ENCODE measurements at places on chromosomes 6 and 20.

GRCh38 chr20:46967646-46968045, 73.0 kb downstream of the EYA2 start:
- no peak for DNase-seq

- no peak for DNase-seq
Observed at GRCh38 chr6:43636308-43636659, 644 bp downstream of the MAD2L1BP start.

DNA sequence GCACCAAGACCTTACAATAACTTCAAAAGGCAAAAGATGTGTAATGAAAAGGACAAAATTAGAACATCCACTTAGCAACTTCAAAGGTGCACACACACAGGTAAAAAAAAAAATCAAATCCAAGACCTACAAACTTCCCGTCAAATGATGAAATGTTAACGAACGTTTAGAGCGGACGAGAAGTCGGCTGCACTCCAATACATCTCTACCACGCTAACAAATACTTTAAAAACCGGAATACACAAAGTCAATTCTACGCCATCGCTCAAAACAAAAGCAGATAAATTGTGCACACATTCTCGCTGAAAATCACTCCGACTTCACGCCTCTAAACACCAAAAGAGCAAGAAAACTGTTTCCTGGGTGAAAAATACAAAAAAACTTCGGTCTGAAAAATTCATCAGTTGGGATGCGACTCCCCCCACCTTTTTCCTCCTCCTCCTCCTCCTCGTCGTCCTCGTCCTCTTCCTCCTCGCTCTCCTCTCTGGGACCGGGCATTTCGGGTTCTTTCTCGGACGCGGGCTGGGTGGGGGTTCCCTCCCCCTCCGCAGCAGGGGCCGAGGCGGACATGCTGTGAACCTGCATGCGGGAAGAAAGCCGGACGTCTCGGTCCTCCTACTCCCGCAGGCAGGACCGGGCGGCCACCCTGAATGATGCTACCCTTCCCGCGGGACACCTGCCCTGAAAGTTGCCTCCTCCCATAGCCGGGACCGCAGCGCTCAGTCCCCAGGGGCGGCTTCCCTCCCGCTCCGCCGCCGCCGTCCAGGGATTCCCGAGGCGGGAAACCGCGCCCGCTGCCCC, 712 bp downstream of the DEK start:
- no peak for DNase-seq

- no peak for DNase-seq
Observed at GRCh38 chr6:35497571-35498421, 917 bp upstream of the TEAD3 start.

DNA sequence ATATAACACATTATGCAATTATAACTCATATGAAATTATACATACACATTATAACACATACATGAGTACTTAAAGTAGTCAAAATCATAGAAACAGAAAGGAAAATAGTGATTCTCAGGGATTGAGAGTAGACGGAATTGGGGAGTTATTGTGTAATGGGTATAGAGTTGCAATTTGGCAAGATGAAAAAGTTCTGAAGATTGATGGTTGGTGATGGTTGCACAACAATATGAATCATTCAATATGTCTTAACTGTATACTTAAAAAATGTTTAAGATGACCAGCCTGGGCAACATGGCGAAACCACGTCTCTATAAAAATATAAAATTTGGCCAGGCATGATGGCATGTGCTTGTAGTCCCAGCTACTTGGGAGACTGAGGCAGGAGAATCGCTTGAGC, 372.7 kb downstream of the CDKAL1 start:
- no peak for DNase-seq

DNA sequence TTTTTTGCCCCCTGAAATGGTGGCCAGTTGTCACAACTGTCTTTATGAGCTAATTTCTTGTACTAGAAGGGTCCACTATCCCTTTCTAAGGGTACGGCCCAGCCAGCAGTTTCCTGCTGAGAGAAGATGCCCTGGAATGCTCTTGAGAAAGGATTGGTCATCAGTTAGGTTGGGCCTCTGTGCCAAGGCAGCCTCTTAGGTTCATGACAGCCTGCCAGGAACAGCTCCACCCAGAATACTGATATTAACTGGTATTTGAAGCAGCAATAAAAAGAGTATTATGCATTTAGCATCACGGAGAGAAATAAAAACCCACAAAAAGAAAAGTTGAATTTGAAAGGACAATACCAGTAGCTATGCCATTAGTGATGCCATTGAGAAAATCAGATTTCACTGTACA, 9.0 kb upstream of the HINT3 start:
- DNase-seq = no peak

DNA sequence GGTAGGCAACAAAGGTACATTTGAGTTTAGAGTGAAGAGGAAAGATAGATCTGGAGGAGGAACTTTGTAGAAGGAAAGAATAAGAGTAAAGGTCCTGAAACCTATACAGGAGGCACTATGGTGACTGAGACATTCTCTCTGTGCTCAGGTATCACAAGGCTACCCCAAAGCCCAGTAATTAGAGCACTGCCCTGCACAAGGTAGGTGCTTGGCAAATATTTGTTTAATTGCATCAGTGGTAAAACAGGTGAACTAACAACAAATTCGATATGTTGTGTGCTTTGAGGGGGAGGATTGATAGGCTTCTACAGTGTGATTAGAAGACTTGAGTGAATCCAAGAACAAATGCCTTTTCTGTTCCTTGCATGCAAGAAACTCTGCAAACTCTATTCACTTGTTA, 6.8 kb upstream of the TSHZ2 start:
- DNase-seq = no peak

GRCh38 chr20:63183422-63184146, 32.3 kb downstream of the YTHDF1 start:
- DNase-seq = no peak

DNA sequence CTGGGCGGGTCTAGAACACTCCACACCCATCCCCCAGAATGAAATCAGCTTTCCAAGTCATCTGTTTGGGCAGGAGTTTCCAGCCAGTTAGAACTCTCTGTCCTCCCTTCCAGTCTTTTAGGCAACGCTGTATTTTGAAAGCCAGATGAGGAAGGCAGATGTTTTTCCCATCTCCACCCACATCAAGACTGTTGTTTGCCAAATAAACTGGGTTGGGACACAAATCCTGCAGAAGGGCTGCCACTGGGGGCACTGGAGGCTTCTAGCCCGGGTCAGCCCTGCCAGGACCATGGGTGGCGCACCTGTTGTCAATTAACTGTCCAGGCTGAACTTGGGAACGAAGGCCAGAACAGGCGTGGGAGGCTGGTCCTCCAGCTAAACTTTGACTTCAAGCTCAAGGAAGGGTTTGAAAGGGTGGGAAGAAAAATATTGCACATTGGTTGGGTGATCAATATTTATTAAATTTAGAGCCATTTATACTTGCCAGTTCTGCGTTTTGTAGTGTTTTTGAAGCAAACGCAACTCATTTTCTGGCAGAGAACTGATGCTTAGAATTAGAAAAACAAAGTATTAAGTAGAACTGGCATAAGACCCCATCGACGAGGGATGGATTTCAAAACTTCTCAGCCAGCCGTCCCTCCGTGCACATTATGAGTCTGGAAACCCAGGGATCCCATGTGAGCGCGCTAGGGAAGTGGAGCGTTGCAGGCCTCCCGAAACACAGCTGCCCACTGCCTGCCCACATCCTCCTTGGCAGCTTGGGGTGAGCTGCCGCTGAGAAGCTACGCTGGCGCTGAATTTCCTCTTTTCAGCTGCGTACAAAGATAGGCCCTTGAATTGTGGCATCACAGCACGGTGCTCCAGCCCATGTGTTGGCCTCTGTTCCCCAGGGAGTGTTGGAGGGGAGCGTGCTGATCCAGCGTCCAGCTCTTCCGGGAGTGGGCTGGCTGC, 297.4 kb downstream of the QKI start:
- no peak for DNase-seq

GRCh38 chr6:142187209-142187608, 40.1 kb downstream of the VTA1 start:
- DNase-seq = no peak

DNA sequence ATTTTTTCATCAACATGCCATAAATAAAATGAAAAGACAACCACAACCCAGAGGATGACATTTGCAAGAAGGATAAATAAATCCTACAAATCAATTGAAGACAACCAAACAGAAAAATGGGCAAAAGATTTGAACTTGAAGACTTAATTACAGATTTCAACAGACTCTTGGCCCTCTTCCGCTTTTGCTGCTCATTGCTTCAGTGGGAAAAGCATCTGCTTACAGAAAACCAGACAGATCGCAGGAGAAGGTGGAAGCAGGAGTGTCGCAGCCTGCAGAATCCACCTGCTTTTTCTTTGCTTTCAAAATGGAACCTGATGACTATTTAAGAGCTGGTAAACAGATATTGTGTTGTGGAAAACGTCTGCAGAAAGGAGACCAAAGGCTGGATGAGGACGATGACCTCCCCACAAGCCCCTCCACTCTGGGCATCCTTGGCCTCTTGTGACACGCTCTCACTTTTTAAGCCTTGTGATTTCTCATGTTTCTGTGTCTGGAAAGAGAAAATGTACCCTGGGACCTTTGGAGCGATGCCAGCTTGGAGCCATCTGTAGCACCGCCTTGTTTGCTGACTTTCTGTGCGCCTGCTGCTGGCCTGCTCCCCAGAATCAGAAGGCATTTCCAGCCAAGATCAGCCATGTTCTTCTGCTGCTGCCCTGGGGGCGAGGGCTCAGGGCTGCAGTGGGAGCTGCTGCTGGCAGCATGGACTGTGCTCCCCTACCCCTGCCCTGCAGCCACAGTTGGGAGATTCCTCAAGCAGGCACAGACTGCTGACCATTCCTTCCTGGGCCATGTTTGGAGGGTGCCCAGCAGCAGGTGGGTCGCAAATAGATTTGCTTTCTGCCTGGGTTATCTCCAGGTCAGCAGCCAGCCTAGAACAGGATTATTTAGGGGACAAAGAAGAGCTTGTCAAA, 3.6 kb upstream of the CSTL1 start:
- DNase-seq = no peak

DNA sequence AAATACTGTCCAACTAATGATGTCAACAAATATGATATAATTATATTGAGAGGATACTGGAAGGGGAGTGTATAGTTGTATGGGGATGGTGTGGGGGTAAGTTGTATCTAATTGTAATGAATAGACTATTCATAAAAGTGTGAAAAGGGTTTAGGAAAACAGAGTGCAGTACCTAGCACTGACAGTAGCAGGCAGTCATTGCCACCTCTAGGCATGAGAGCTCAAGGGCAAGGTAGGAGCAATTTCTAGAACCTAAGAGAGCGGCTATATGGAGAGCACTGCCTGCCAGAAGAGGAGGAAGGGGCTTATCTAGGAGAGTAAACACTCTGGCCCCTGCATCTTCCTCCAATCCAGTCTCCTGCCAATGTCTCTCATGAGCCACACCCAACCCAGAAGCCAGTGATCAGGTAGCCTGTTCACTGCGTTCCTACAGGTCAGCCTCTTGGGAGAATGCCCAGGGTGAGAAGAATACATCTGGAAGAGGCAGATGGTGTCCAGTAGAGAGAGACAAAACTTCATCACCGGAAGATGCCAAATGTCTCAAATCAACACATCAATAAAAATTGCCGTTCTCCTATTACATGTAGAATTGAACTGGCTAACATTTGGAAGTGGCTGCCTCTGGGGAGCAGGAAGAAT, 200.0 kb downstream of the LY86 start:
- DNase-seq = no peak

DNA sequence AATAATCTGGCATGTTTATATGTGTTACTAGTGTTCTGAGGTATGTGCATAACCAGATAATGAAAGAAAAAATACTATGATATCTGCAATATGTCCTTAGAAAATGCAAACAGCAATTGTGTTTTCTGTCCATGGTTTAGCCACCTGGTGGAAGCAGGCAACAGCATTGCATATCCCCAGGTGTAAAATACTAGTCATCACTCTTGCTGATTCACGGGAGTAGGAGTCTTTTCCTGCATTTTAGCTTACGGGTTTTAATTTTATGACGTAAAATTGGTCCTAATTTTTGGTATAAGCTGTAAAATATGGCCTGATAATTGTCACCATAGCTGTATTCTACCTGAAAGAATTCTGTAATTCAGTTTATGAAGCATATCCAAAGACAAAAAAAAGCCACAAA, 2.5 kb downstream of the RNF182 start:
- no peak for DNase-seq

- no peak for DNase-seq
Observed at GRCh38 chr6:143223895-143224294, 163.2 kb downstream of the AIG1 start.

- no peak for DNase-seq
Observed at GRCh38 chr20:41635158-41635557, 17.0 kb upstream of the CHD6 start.

DNA sequence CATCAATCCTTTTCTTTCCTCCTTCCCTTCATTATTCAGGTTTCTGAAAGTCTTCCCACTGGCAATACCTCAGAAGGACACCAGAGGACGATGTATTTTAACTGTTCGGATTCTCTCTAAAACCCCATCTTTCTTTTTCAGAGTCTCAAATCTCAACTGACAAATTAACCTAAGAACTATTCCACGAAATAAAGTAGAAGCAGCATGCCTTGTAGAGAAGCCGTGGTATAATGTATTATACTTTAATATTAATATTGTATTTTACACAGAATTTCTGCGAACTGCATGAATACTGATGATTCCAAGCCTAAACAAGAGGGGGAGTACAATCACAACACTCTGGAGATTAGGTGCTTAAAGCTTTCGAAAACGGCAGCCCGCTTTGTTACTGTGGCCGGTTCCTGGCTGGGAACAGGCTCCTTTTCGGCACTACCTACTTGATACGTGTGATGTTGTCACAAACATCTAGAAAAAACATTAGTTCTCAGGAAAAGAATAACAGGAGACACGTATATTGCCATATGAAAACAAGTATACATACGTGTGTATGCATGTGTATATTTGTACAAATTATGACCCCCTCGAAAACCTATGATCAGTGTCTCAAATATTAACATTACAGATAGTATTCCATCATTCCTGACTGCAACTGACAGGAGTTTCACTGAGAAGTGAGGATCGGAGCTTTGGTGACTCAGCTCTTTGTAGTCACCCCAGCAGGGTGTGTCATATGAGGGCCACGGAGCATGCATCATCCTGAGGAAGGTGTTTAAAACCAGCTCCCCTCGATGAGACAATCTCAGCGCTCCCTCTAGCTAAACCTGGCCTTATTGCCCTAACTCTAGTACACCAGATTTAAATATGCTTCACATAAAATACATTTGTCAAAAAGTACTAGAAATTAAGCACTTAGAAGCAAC, 319.7 kb upstream of the TCF21 start:
- no peak for DNase-seq

GRCh38 chr6:19443411-19443810, 393.8 kb upstream of the ID4 start:
- no peak for DNase-seq

DNA sequence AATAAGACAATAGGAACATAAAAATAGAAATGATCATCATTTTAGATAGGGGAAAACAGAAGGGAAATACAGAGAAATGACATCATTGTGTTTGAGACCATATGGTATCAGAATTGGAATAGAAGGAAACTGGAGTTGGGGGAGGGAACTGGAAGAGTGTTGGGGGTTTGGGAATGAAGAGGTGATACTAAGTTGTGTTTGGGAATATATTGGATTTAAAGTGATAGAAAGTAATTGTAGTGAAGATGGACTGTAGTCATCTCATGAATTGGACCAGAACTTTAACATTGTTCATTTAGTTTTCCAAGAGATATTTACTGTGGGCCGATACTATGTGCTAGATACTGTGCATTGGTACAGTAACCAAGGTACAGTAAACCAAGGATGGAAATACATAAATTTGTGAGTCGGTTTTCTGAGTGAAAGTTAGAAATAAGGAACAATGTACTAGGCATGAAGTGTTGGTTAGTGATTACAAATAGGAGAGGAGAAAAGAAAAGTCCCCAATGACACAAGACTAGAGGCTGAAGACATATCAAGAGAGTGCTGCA, 32.3 kb downstream of the KCNQ5 start:
- no peak for DNase-seq
